Suprapubic skin (tissue), 4 donors: ENCODE measurements at places on chromosomes 11 and 22. TPM values are rescaled to one million over a fixed set of nuclear protein-coding genes. Genes with fewer than 3 reads are reported as not detected.
A peak's percentile ranks its signal among the peaks of the same experiment; 100 is the strongest.

GRCh38 chr22:31179345-31179744 is 19.4 kb downstream of the RNF185 start:
- peaks cover 3% of the 10 kb centered on the region for H3K36me3 ChIP-seq
- DNase-seq = peak; percentile 82
- peak overlapping the region; percentile 36 for H3K27ac ChIP-seq
- H3K4me3 ChIP-seq = no peak overlapping the region

DNA sequence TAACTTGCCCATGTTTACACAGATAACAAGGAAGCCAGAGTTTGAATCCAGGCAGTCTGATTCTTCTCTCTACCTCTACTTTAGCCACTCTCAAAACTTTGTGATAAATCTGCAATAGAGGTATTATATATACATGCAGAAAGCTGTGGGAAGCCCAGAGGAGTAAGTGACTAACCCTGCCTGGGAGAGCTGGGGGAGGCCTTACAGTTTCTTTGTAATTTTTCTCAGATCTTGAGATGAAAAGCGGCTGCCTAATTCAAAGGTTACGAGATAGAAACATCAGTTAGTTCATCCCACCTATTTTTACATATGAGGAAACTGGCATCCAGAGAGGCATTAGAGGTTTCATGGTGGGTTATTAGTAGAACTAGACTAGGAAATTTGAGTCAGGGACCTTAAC is 4.9 kb downstream of the STIM1 start:
- DNase-seq = no peak
- H3K36me3 ChIP-seq = no peaks in the 10 kb centered on the region
- peaks cover 71% of the 10 kb centered on the region for H3K4me1 ChIP-seq
- H3K4me3 ChIP-seq = no peak overlapping the region
- peak overlapping the region; percentile 22 for H3K27ac ChIP-seq
- no peaks in the 10 kb centered on the region for H3K27me3 ChIP-seq

- no peak for DNase-seq
- H3K27ac ChIP-seq = no peak overlapping the region
- peaks cover 30% of the 10 kb centered on the region for H3K36me3 ChIP-seq
- H3K4me1 ChIP-seq = peaks cover 33% of the 10 kb centered on the region
- no peak overlapping the region for H3K4me3 ChIP-seq
- H3K27me3 ChIP-seq = peaks cover 6% of the 10 kb centered on the region
Measured at GRCh38 chr11:61731952-61732675, 20.3 kb upstream of the MYRF start.

DNA sequence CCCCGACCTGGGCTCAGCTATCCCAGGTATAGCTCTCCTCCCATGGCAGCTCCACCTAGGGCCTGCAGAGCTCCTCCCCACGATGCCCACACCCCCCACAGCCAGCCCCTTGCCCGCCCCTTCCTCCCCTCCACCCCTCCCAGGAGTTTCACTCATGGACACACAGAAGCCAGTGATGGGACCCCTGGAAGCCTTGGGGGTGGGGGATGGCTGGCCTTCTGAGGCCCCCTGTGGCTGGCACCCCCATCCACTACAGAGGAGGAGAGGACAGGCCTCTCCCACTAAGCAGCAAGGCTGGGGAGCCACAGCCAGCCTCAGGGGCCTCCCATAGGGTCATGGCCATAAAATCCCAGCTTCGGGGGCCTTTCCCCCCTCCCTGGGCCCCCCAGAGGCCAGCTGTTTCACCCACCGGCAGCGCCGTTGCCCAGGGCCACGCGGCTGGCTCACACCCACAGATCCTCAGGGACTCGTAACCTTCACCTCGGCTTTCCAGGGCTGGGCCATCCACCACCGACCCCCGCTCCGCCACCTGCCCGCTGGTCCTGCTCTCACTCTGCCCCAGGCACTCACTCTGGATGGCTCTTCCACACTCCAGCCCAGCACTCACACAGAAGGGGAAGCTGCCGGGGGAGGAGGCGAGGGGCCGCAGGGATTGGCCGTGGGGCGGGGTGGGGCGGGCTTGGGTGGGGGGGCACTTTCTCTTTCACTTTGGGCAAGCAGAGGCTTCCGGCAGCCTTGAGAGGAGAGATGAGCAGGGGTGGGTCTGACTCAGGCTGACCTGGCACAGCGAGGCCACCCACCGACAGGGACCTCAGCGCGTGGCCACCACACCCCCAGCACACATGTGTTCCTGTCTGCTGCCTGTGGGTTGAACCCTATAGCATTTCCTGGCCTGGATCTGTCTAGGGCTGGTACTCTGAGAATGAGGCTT is 2.2 kb downstream of the SLC25A22 start:
- peak; percentile 84 for DNase-seq
- H3K27ac ChIP-seq = peak overlapping the region; percentile 78
- H3K27me3 ChIP-seq = no peaks in the 10 kb centered on the region
- peaks cover 25% of the 10 kb centered on the region for H3K36me3 ChIP-seq
- peak overlapping the region; percentile 72 for H3K4me3 ChIP-seq

GRCh38 chr22:37801946-37802309 is 5.8 kb upstream of the GCAT start:
- H3K4me1 ChIP-seq = peaks cover 46% of the 10 kb centered on the region
- no peak for DNase-seq
- H3K36me3 ChIP-seq = no peaks in the 10 kb centered on the region
- peak overlapping the region; percentile 70 for H3K4me3 ChIP-seq
- H3K27ac ChIP-seq = no peak overlapping the region
- H3K27me3 ChIP-seq = no peaks in the 10 kb centered on the region

GRCh38 chr11:130911306-130911705 is 5.0 kb downstream of the SNX19 start:
- no peaks in the 10 kb centered on the region for H3K27me3 ChIP-seq
- no peak for DNase-seq
- H3K4me1 ChIP-seq = peaks cover 31% of the 10 kb centered on the region
- H3K36me3 ChIP-seq = peaks cover 60% of the 10 kb centered on the region

GRCh38 chr11:30017445-30017895 is 640 bp upstream of the KCNA4 start:
- no peaks in the 10 kb centered on the region for H3K36me3 ChIP-seq
- H3K4me1 ChIP-seq = peaks cover 15% of the 10 kb centered on the region
- DNase-seq = no peak
- H3K27me3 ChIP-seq = peaks cover 44% of the 10 kb centered on the region
- no peak overlapping the region for H3K27ac ChIP-seq
- peak overlapping the region; percentile 43 for H3K4me3 ChIP-seq

The XKR3 gene
- not detected for total RNA-seq

The CHRNA10 gene
- total RNA-seq = 2.3 TPM
